ENCODE measurements at places on chromosomes 2 and 18.

DNA sequence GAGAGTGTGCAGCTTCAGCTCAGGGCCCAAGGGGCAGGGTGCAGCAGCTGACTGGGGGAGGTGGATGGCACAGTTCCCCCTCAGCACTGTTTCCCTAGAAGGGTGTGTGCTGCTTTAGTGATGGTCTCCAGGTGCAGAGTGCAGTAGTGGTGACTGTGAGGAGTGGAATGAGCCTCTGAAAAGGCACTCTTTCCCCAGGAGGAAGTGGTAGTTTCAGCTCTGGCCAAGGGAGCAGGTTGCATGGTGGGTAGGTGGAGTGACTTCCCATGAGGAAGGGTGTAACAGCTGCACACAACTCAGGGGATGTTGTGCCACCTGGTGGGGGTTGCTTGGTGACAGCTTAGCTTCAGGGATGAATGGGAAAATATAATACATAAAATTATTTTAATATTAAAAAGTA lies 251.5 kb upstream of the NXPH2 start:
- peak; percentile 60 for DNase-seq

DNA sequence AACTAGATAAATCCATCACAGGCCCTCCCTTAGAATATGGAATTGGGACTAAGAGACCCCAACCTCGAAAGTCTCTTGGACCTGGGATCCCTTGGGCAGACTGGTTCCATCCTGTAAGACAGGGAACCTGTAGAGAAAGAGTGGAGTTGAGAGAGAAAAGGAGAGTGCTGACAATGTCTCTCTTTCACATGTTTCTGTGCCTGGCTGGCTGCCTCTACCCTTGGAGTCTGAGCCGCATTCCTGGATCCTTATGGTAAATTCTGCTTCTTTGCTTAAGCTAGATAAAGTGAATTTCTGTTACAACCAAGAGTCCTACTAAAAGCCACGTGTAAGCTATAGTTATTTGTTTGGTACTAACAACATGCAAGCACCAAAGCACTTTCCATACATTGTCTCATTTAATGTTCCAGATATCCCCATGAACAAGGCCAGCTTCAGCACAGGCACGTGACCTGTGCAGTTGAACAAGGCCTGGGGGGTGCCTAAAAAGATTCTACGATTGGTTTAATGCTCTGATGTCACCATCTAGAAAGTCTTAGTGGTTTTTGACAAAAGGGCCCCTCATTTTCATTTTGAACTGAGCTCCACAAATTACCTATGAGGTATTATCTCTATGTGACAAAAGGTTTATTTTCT lies 2.1 kb upstream of the PUM2 start:
- no peak for DNase-seq

GRCh38 chr18:22847392-22847791 lies 85.7 kb upstream of the RBBP8 start:
- no peak for DNase-seq

DNA sequence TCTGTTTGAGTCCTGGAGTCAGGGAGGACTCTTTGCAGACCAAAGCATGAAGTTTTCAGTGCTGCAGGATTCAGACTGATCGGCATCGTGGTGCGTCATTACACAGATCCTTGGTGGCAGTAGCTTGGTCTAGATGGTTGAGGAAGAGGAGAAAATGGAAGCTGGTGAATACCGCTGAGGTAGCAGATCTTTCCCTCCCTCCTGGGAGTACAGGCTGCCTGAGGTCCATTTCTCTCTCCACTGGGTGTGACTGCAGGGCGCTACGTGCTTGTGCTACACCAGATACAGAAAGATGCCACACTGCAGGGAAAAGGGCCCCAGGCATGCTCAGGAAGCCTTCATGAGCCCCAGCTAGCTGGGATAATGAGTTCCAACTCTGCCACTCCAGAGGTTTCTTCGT lies 3.3 kb upstream of the CNDP1 start:
- DNase-seq: no peak

DNA sequence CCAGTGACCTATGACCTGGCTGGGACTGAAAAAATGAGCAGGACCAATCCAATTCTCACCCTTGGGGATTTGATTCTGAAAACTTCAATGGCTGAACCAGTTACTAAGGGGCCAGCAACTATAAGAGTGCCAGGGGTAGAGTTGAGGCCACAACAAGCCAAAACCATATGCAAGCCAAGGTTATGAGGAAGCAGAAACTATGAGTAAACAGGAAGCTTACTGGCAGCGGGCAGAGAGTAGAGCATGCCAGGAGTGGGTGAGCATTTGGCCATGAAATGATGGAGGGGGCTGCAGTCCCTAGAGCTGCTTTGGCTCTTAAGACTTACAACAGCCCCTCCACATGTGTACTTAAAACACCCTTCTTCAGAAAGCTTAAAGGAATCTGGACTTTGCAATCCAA lies 82.4 kb downstream of the RBMS1 start:
- DNase-seq: peak; percentile 74

DNA sequence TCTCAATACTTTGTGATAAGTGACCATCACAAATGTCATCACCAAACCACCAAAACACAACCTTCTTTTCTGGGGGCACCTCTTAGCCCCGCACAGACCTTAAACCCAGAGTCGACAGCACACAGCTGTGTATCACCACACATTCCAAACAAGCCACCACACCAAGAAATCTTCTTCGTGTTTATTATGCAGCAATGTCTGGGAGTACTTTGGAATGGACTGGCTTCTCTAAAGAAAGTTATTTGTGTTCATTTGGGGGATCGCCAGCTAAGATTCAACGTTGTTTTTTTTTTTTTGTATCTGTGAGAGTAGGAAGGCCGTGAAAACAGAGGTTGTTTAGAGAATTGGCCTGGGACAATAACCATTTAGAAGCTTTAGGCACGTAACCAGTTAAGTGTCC lies 1.1 kb upstream of the MTA3 start:
- DNase-seq: no peak

DNA sequence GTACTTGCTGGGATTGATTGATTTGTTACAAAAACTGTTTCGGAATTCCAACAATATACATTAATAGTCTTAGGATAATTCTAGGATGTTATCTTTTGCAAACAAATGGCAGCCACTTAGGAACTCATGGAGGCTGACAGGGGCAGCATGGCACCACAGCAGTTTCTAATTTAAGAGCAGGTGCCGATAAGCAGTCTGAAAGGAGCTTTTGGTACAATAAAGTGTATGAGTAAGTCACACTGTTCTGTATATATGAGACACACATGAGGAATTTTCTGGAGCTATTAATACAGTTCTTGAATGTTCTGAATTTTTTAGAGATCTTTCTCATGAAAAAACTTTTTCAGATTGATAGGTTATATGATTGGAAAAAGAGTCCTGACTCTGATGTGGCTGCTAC lies 52.2 kb downstream of the EIF5B start:
- DNase-seq: no peak

DNA sequence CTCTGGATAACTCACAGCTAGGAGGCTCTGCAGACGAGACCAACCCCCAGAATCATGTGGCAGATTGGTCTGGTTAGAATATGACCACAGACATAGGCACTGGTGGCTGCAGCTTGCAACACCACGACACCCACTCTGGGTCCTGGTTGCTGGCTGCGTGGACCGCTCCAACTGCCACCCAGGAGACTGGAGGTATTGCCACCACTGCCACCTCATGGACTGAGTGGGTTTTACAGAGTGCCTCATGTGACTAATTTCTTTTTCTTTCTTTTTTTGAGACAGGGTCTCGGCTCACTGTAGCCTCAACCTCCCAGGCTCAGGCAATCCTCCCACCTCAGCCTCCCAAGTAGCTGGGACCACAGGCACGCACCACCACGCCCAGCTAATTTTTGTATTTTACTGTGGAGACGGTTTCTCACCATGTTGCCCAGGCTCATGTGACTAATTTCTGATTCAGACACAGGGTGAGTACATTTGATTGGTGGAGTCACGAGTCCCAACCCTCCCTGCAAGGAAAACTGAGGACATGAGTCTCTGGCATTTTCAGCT lies 29.9 kb upstream of the NT5DC4 start:
- peak; percentile 30 for DNase-seq

DNA sequence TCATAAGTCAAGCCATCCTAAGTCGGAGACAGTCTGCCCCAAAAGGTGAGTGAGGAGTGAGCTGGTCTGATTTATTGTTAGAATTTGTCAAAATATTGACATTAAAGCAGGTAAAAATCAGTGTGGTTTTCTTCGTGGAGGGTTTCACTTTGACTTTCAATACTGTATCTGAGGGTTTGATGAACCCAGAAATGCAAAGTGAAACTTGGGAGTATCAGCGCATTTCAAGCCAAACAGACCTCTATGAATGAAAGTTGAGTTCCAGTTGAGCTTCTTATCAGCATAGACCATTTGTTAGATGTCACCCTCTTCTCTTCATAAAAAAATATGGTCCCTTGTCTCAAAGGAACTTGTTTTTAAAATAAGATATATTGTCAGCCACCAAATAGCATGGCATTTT lies 21.7 kb upstream of the CXCR4 start:
- DNase-seq: no peak

DNA sequence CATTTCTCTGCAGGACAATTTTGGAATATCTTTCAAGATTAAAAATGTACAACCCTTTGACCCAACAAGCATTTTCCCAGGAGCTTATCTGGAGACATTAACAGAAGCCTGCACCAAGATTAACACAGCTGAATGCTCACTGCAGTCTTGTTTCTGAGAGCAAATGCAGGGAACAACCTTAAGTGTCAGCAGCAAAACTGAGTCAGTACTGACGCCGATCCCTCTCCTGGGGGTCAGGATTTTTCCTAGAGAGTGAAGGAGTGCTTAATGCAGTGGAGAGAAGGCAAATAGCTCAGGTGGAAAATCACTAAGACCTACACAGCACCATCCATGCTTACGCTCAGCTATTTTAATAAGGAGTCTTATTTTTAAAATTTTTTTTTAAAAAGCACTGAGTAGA lies 42.8 kb upstream of the SGPP2 start:
- no peak for DNase-seq

DNA sequence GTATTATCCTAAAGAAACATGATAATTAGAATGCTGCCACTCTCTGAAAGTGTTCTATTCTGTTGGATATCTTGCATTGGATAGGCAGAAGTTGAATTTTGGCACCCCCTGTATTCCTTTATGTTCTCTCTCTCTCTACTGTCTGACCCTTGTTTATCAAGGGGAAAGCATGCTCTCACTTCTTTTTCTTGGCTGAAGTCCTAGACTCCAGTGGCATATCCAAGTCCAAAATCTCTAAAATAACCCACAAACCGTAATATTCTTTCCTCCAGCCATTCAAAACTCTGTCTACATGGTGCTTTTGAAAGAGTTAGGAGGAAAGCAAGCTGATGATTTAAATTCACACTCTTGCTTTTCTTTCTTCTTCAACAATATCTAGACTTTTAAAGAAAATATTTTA lies 669.7 kb downstream of the TDRD15 start:
- DNase-seq: no peak

- no peak for DNase-seq
These were observed 3.8 kb downstream of the PPP1CB start for GRCh38 chr2:28755421-28755820.

- DNase-seq: no peak
These were observed 68.2 kb downstream of the HS6ST1 start for GRCh38 chr2:128250229-128251025.

DNA sequence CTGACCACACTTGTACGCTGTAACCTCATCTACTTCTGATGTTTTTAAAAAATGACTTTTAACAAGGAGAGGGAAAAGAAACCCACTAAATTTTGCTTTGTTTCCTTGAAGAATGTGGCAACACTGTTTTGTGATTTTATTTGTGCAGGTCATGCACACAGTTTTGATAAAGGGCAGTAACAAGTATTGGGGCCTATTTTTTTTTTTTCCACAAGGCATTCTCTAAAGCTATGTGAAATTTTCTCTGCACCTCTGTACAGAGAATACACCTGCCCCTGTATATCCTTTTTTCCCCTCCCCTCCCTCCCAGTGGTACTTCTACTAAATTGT lies 2.1 kb downstream of the RHOB start:
- no peak for DNase-seq

DNA sequence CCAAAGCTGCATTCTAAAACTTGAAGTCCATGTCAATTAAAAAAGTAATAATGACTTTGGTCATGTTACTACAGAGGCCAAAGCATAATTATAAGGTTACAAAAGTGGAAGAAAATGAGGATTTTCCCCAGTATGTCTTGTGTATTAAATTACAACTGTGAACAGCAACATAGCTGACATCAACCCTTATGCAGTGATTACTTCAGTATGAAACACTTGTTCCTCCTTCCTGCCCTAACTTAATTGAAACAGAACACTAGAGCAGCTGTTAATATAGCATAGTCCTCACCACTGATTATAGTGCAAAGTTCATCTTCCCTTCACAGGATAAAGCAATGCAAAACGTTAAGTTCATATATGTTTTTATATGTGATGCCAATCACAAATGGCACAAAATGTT lies 29.9 kb downstream of the EPB41L3 start:
- no peak for DNase-seq

DNA sequence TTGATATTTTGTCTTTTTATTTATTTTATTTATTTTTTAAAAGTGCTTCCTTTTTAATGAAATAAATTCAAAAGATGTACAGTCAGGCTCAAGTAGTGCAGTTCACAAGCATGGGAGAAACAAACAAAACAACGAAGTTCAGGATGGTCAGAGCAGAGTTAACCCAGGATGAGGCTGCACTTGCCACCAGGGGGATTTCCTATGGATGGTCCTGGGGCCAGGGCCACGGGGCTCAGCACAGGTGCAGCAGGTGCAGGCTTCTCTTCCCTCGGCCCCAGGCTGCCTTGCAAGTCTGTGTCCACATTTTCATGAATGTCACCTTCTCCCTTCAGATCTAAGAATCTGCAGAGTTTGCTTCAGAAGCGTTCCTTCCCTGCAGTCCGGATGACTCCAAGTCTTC lies 76.5 kb downstream of the CDCA7 start:
- no peak for DNase-seq

DNA sequence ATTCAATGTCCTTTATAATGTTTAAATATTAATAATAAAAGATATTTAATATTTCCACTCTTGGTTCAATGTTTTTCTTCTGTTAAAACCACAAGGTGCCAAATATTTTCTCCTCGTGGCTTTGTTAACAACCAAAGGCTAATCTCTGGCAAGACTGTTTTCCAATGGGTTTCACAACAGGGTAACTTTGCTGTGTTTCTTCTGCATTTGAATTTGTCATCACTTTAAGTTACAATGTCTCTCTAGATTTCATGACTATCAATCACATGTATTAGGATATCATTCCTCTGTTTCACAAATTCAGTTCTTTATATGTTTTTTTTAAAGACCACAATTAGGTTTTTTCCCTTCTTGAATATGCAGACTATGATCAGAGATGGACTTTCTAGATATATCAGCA lies 469.8 kb upstream of the ACVR2A start:
- no peak for DNase-seq

DNA sequence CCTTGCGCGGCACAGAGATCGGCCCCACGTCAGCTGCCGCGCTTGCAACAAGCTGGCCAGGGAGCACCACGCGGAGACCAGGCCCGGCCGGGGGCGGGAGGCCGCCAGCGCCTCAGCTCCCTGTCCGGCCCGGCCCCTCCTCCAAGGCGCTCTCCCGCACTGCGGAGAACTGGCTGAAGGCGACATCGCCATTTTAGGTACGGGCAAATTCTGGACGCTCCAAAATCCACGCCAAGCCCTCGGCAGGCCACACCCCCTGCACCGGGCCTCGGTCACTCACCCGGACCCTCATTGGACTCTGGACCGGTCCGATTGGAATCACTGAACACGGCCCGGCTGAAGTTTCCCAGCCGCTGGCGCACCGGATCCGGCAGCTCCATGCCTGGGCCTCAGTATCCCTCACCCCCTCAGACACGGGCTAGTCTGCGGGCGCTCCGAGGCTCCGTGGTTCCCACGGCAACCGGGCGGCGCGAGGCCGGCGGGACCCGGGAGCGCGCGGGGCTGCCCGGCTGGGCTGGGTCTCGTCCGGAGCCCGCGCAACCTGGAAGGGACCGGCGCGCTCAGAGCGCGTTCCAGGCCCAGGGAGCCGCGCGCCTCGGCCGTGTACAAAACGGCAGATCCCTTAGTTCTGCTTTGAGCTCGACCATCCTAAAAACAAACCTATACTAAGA lies at the start of gene TMEM17:
Gene TMEM17 (minus strand): TSS at position 446 of the 671 bp plus-strand sequence. CDS start 66 bp downstream, at position 380.
- DNase-seq: peak; percentile 67
